HT-29 (cell line): ENCODE measurements at places on chromosomes 16 and 17. TPM values are rescaled to one million over a fixed set of nuclear protein-coding genes. Genes with fewer than 3 reads are reported as not detected.

GRCh38 chr16:86060381-86061317 lies 161.7 kb downstream of the IRF8 start:
- no peak for DNase-seq

- no peak for DNase-seq
Measured at GRCh38 chr16:15403392-15403995, 7.9 kb downstream of the MPV17L start.

- no peak for DNase-seq
Measured at GRCh38 chr16:21005008-21005407, 104.4 kb downstream of the LYRM1 start.

- DNase-seq, result no peak
Measured at GRCh38 chr17:40490289-40490853, 11.1 kb downstream of the TNS4 start.

GRCh38 chr17:51941272-51941671 lies 217.2 kb downstream of the CA10 start:
- DNase-seq, result no peak

Gene PRPSAP1
- total RNA-seq, result 31.7 and 35.5 TPM in 2 replicates

- no peak for DNase-seq
Measured at GRCh38 chr17:10492004-10492403, 22.6 kb upstream of the MYH4 start.

Gene ZNF785
- 7.7 and 12.2 TPM in 2 replicates for total RNA-seq

GRCh38 chr17:36072431-36073121 lies 8.5 kb downstream of the CCL18 start:
- peak; percentile 74 for DNase-seq

Gene MRTFB
- 6.5 TPM in 2 replicates for total RNA-seq

Gene COPS3
- 35.4 and 44.9 TPM in 2 replicates for total RNA-seq

Gene CCL16
- not detected in 2 replicates for total RNA-seq

GRCh38 chr16:4788489-4788889 lies 344 bp upstream of the SEPTIN12 start:
- no peak for DNase-seq

GRCh38 chr16:31083556-31083955 lies 5.2 kb downstream of the PRSS53 start:
- DNase-seq, result no peak

Gene MMP25
- 0.05 TPM in 1 of 2 replicates, not detected in the other for total RNA-seq

GRCh38 chr17:72922219-72922618 lies 170.3 kb downstream of the SLC39A11 start:
- DNase-seq, result no peak

- DNase-seq, result peak; percentile 58
Measured at GRCh38 chr17:81870131-81870980, 781 bp downstream of the ARHGDIA start.

Gene KRT24
- not detected in 2 replicates for total RNA-seq

Gene PIK3R5
- not detected in 2 replicates for total RNA-seq

Gene EVI2B
- not detected in 2 replicates for total RNA-seq

Gene ACSM2B
- not detected in 2 replicates for total RNA-seq

GRCh38 chr16:68399456-68399855 lies 48.9 kb downstream of the SMPD3 start:
- no peak for DNase-seq
